Endodermal cell (in vitro differentiated cells): ENCODE measurements at places on chromosomes 1 and 21. TPM values are rescaled to one million over a fixed set of nuclear protein-coding genes. Genes with fewer than 3 reads are reported as not detected.
A peak's percentile ranks its signal among the peaks of the same experiment; 100 is the strongest.

Gene RGS8
- total RNA-seq: 25.0 and 28.4 TPM in 2 replicates

Gene DNAJC6
- 31.1 to 39.5 TPM (median 33.9 TPM) in 3 replicates for total RNA-seq

Gene PTGS2
- 0.09 and 0.20 TPM in 2 replicates for total RNA-seq

Gene PALMD
- total RNA-seq: 0.26 and 0.50 TPM in 2 replicates

Gene HOOK1
- total RNA-seq: 19.5 and 19.9 TPM in 2 replicates

Gene NUP210L
- 0.06 to 0.11 TPM (median 0.09 TPM) in 3 replicates for total RNA-seq

Gene GPR153
- 1.4 to 2.4 TPM (median 2.3 TPM) in 3 replicates for total RNA-seq

Gene FCMR
- not detected in 3 replicates for total RNA-seq

Gene NR1I3
- 0.20 TPM in 1 of 2 replicates, not detected in the other for total RNA-seq

Gene RGS18
- not detected in 2 replicates for total RNA-seq

Gene IGSF3
- 23.9 to 38.5 TPM (median 36.7 TPM) in 3 replicates for total RNA-seq

- peak; percentile 37 for DNase-seq
Measured at GRCh38 chr1:5664906-5665875, 327.0 kb downstream of the NPHP4 start.

DNA sequence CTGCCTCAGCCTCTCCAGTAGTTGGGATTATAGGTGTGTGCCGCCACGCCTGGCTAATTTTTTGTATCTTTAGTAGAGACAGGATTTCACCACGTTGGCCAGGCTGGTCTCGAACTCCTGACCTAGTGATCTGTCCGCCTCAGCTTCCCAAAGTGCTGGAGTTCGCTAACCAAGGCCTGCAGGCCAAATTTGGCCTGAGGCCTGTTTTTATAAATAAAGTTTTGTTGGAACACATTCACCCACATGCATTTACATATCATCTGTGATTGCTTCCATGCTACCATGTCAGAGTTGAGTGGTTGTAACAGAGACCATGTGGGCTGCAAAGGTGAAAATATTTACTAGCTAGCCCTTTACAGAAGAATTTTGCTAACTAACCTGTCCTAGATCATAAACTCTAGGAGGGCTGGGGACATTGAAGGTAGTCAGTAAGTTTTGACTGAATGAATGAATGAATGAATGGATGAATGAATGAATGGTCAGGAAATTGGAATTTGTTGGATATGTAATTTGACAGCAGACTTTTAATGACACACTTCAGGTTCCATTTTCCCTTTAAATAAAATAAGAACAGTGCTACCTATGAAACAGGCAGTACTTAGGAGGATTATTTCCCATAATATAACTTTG lies 38.4 kb downstream of the ROR1 start:
- no peak for DNase-seq

DNA sequence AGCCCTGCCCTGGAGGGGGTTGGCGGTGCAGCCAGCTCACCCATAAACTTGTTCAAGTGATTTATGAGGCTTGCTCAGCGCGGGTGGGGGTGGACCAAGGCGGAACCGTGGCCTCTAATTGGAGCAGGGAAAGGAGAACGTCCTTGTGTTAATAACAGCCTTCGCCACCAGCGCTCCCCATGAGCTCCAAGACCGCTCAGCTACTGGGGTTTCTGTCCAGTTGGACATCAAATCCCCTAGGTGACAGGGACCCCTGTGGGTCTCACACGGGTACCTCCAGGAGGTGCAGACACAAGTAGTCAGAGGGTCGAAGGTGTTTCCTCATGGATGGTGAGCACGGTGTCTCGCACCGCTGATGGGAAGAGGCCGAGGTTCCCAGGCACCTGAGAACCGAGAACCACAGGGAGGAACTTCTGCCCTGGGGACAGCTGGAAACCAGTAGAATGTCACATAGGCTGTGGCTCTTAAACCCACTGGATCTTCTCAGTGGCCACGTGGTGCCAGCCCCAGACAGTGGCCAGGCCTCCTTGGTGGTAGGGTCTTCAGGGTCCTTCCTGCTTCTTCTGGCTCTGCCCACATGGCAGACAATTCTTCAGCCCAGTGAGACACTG lies 3.7 kb upstream of the ACTRT2 start:
- no peak for DNase-seq

DNA sequence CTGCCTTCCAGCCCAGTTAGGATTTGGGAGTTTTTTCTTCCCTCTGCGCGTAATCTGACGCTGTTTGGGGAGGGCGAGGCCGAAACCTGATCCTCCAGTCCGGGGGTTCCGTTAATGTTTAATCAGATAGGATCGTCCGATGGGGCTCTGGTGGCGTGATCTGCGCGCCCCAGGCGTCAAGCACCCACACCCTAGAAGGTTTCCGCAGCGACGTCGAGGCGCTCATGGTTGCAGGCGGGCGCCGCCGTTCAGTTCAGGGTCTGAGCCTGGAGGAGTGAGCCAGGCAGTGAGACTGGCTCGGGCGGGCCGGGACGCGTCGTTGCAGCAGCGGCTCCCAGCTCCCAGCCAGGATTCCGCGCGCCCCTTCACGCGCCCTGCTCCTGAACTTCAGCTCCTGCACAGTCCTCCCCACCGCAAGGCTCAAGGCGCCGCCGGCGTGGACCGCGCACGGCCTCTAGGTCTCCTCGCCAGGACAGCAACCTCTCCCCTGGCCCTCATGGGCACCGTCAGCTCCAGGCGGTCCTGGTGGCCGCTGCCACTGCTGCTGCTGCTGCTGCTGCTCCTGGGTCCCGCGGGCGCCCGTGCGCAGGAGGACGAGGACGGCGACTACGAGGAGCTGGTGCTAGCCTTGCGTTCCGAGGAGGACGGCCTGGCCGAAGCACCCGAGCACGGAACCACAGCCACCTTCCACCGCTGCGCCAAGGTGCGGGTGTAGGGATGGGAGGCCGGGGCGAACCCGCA lies at the start of gene PCSK9:
PCSK9 (plus strand) TSS at position 207 of the 741 bp plus-strand sequence; CDS start at position 497, 290 bp downstream.
- DNase-seq: peak; percentile 90

GRCh38 chr1:3313576-3313950 lies 140.9 kb upstream of the ARHGEF16 start:
- DNase-seq: peak; percentile 73

GRCh38 chr1:154466921-154467417 lies 35.0 kb upstream of the TDRD10 start:
- DNase-seq: peak; percentile 57

DNA sequence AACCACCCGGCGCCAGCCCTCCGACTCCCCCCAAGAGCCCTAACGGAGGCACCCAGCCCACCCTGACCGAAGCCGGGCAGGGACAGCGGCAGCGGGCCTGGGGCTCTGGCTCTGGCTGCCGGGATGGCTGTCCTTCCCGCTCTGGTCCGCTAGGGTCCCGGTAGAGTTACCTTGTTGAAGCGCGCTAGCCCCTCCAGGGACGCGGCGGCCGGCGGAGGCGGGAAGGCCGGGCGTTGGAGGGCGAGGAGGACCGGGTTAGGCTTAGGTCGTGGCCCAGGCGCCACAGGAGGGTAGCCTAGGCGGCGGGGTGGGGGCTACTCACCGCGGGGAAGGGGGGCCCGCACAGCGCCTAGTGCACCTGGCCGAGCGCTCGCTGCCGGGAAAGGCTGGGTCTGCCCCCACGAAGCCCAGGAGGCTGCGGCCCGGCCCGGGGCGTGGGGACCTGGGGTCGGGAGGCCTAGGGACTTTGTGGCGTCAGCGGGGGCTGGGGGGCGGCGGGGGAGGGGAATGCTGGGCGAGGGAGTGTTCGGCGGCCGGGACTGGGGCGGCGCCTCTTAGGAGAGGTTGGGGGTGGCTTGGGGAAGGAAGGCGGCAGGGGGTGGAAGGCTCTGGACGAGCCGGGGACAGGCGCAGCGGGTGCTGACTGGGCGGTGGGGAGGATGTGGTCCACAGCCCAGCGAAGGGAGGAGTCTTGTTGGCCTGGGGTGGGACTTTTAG lies at the start of gene TRIM17:
TRIM17 (minus strand) TSS at position 645 of the 717 bp plus-strand sequence. CDS start 1,789 bp downstream, outside the sequence.
- DNase-seq: peak; percentile 94

- peak; percentile 73 for DNase-seq
Measured at GRCh38 chr1:84298328-84298683, 3.2 kb upstream of the SAMD13 start.

DNA sequence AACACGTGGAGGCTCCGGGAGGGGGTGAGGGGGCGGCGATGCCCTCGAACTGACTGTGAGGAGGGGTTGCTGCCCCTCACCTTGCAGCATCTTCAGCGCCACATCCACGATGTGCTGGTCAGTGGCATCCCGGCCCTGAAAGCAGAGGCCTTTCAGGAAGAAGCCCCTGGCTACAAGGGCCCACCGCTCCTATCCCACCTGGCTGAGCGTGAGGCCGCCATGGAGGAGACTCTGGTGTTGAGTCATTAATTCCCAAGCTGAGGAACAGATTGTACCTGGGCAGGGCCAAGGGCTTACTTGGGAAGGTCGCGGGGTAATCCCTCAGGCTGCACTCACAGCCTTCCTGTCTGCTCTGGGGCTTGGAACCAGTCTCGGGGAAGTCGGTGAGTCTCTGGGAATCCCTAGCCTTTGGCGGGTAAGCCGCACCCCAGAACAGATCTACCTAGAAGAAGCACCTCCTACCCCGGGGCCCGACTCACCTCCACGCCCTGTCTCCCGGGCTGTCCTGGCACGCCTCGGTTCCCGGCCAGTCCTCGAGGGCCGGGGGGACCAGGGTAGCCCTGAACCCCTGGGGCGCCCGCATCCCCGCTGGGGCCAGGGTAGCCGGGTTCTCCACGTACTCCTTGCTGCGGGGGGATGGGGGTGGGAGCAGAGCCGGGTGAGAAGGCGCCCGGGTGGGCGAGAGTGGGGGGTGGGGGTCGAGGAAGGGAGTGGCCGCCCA lies 13.9 kb downstream of the COL9A2 start:
- no peak for DNase-seq

DNA sequence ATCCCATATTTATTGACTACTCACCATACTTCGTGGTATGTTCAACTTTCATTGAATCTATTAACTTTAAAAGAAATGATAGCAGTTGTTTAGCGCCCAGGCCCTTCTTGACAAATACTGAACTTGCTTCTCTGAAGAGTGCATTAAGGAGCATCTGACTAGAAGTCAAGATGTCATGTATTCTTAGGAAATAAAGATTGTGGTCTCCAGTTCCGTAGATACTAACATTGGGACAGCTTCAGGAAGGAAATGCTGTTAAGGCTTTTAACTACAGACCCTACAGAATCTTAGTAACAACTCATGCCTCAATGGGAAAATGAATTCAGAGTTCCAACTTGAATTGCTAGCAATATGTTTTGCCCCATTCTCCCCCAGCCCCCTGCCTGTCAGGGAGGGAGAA lies 14.8 kb downstream of the LYST start:
- no peak for DNase-seq

DNA sequence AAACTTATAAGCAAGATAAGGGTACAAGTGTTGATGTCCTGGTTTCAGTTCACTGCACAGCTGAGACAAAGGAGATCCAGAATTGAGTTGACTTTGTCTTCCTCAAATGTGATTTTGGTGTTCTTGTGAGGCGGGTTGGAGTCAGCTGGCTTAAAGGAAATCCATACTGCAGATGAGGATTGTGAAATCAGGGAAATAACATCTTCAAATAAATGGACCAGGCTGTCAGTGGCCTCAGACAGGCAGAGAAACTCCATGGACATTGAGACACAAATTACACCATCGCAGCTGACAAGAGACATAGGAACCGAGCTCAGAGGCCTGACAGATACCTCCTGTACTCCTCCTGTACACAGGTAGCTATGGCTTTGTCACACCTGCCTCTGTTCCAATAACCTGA lies 27.0 kb upstream of the REG4 start:
- no peak for DNase-seq

DNA sequence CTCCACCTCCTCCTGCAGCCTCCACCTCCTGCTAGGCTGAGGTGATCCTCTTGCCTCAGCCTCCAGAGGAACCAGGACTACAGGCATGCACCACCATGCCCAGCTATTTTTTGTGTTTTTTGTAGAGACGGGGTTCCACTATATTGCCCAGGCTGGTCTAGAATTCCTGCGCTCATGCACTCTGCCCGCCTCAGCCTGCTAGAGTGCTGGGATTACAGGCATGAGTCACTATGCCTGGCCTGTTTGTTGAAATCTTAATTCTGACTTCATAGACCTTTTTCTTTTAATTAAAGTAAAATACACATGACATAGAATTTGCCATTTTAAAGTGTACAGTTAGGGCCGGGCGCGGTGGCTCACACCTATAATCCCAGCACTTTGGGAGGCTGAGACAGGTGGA lies 42.7 kb downstream of the FAAP20 start:
- no peak for DNase-seq

DNA sequence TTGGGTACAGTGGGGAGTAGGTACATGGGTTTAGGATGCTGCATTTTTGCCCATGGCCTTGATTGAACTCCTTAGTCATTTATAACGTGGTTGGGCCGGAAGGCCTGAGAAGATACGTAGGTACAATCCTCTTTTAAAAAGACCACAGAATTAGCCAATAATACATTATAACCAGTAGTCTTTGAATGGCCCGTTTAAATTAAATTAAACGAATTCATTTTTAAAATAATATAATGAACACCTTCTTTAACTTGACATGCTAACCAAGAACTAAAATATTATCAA lies 20.1 kb upstream of the ADAR start:
- DNase-seq: no peak
